ENCODE measurements at places on chromosomes 4 and X. TPM values are rescaled to one million over a fixed set of nuclear protein-coding genes. Genes with fewer than 3 reads are reported as not detected.

Gene NSDHL
- total RNA-seq: 13.7 TPM

DNA sequence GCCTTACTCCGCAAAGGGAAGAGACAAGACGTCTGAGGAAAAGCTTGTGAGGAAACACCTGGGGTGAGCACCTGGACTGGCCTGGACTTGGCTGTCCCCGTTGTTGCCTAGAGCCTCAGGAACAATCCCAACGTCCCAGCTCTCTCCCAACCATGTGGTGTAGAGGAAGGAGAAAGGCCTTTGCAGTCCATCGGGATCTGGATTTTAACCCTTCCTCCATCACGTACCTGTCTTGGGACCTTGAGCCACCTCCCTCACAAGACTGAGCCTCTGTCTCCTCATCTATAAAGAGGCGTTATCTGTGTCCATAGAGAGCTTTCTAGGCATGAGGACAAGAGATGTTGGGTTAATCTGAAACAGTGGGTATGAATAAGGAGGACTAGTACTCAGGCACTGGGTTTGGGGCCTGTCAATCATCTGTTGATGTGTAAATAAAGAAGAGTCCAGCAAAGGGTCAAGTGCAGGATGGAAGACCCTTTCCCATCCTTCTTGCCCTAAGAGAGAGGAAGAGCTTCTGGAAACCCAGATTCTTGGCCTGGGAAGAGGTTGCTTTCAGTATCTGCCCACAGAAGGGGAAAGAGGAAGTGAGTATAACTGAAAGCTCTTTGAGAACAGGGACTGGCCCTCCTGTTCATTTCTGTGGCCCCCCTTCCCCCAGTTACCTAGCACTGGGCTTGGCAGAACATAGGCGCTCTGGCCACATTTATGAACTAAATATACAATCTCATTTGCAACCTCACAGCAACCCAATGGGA, 137.1 kb downstream of the PJA1 start:
- peaks cover 28% of the 10 kb centered on the region for H3K4me1 ChIP-seq
- H3K27me3 ChIP-seq: peaks cover 48% of the 10 kb centered on the region
- peak overlapping the region; percentile 17 for H3K27ac ChIP-seq
- H3K36me3 ChIP-seq: no peaks in the 10 kb centered on the region
- no peak overlapping the region for H3K4me3 ChIP-seq

Gene AADAT
- 6.9 TPM for total RNA-seq

DNA sequence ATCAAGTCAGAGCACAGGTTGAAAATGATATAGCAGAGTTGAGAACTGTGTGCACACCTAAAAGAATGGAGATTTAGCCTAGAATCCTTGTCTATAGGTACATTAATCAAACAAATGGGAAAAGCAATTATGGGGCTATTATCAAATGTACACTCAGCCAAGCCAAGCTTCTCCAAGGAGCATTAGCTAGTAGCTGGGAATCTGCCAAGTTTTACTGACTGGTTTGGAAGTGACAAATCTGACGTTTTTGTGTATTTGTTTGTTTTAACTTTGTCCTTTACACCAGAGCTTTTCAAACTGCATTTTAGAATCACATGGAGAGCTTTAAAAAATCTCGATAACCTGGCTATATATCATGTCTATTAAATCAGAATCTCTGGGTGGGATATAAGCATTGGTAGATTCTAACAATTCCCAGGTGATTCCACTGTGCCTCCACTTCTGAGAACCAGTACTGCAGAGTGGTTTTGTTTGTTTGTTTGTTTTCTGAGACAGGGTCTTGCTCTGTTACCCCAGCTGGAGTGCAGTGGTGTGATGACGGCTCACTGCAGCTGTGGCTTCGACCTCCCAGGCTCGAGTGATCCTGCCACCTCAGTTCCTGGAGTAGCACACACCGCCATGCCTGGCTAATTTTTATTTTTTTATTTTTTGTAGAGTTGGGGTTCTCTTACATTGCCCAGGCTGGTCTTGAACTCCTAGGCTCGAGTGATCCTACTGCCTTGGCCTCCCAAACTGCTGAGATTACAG, 279.8 kb downstream of the UNC5C start:
- DNase-seq: no peak
- H3K27me3 ChIP-seq: no peaks in the 10 kb centered on the region
- no peak overlapping the region for H3K27ac ChIP-seq
- H3K4me1 ChIP-seq: no peaks in the 10 kb centered on the region
- no peaks in the 10 kb centered on the region for H3K36me3 ChIP-seq

- H3K27ac ChIP-seq: no peak overlapping the region
- DNase-seq: peak; percentile 35
- no peak overlapping the region for H3K4me3 ChIP-seq
- no peaks in the 10 kb centered on the region for H3K4me1 ChIP-seq
- no peaks in the 10 kb centered on the region for H3K36me3 ChIP-seq
- H3K27me3 ChIP-seq: no peaks in the 10 kb centered on the region
Measured at GRCh38 chr4:82601242-82602015, 39.6 kb upstream of the TMEM150C start.

DNA sequence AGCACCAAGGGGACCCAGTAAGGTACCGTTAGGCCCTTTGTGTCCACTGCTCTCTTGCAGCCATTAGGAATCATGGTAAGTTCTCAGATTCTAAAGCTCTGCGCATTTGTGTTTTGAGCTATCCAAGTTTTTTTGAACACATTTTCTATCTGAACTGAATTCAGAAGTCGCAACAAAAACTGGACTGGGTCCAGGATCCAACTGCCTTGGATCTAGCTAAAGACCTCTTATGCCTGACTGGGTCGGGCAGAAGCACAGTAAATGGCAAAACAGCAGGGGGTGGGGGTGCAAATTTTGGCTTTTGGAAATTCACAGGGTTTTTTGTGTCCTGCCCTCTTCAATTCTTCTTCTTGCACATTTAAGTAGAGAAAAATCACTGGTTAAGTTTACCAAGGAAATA, 30.0 kb downstream of the RCHY1 start:
- no peak overlapping the region for H3K27ac ChIP-seq
- DNase-seq: no peak
- no peaks in the 10 kb centered on the region for H3K27me3 ChIP-seq
- no peak overlapping the region for H3K4me3 ChIP-seq

GRCh38 chr4:75038376-75038775, 105.5 kb downstream of the PARM1 start:
- no peaks in the 10 kb centered on the region for H3K27me3 ChIP-seq
- H3K27ac ChIP-seq: no peak overlapping the region
- no peak overlapping the region for H3K4me3 ChIP-seq
- H3K36me3 ChIP-seq: peaks cover 6% of the 10 kb centered on the region
- H3K4me1 ChIP-seq: peaks cover 7% of the 10 kb centered on the region

DNA sequence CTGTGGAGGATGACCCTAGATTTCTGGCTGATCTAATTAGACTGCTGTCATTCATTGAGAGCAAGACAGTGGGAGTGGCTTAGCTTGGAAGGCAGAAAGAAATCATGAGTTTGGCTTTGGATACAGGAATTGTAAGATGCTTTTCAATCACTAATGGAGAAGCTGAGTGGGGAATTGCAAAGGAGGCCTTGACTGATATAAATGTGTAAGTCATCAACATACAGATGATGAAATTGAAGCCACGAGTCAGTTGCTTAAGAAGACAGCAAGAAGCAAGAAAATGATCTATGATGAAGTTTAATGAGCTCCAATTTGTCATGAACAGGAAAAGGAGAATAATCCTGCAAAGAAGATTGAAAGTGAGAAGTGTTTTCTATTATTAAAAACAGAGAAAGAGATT, 136.7 kb upstream of the C1QTNF7 start:
- peak; percentile 4 for DNase-seq
- no peaks in the 10 kb centered on the region for H3K27me3 ChIP-seq
- H3K27ac ChIP-seq: no peak overlapping the region
- no peak overlapping the region for H3K4me3 ChIP-seq

Gene DCAF4L1
- total RNA-seq: 0.72 TPM

- no peaks in the 10 kb centered on the region for H3K27me3 ChIP-seq
- no peak overlapping the region for H3K4me3 ChIP-seq
- H3K4me1 ChIP-seq: peaks cover 19% of the 10 kb centered on the region
- H3K27ac ChIP-seq: peak overlapping the region; percentile 7
Measured at GRCh38 chr4:41427931-41428600, 109.9 kb upstream of the LIMCH1 start.

Gene CCDC158
- not detected for total RNA-seq

DNA sequence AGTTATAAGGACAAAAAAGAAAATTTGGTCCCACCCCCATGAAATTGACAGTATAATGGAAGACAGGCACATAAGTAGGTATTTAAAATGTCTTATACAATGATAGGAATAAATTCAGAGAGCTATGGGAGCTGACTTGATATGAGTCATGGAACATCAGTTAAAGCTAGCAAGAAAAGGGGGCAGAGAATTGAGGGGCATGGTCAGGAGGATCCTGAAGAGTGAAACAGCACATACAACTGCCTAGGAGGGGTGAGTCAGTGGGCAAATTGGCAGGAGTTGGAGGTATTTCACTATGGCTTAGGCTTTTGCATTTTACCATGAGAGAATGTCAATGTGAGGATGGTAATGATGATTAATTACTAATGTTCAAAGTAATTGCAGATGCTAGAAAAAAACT, 95.4 kb upstream of the BANK1 start:
- H3K4me3 ChIP-seq: no peak overlapping the region
- peak; percentile 21 for DNase-seq
- H3K27ac ChIP-seq: no peak overlapping the region
- H3K27me3 ChIP-seq: no peaks in the 10 kb centered on the region
- peaks cover 21% of the 10 kb centered on the region for H3K4me1 ChIP-seq

Gene TMEM255A
- total RNA-seq: not detected

Gene UXT
- 112 TPM for total RNA-seq

Gene ARL9
- total RNA-seq: 0.22 TPM

Gene FABP2
- not detected for total RNA-seq

Measured in MCF 10A (cell line).